ENCODE measurements at places on chromosomes 7 and 10.

DNA sequence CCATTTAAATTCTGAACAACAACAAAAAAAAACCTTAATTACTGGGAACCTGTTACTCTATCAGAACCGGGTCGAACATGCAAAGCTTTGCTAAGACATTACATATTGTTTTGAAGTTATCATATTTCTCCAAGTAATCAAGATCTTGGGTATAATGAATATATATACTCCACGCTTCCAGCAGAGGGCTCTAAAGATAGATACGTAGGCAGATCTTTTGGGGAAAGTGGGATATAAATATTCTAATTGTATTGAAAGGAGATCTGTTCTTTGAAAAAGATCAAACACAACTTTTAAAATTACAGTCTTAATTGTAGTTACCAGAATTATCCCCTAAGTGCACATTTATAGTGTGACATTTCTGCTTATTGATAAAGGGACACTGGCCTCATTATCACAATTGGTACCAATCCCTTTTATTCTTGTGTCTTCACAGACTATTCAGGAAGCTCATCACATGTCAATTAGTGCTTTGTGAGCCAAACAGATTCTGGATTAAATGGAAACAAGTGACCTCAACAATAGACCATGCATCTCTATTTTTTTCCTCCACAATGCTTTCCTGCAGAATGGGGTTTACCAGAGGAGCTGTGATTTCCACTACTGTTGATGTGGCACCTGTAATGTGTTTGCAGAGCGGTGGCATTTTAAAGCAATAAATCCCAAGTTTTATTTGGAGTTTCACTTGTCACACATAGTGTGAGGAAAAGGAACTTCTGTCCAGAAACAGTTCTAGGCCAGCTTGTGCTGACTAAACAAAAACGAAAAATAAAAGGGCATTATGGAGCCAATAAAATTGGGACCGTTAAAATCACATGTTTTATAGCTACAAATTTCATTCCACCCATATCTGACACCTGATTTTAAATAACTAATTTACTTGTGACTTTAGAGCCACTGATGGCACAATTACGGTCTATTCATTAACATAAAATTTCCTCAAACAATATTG, 122.4 kb downstream of the CTTNBP2 start:
- no peak for DNase-seq

DNA sequence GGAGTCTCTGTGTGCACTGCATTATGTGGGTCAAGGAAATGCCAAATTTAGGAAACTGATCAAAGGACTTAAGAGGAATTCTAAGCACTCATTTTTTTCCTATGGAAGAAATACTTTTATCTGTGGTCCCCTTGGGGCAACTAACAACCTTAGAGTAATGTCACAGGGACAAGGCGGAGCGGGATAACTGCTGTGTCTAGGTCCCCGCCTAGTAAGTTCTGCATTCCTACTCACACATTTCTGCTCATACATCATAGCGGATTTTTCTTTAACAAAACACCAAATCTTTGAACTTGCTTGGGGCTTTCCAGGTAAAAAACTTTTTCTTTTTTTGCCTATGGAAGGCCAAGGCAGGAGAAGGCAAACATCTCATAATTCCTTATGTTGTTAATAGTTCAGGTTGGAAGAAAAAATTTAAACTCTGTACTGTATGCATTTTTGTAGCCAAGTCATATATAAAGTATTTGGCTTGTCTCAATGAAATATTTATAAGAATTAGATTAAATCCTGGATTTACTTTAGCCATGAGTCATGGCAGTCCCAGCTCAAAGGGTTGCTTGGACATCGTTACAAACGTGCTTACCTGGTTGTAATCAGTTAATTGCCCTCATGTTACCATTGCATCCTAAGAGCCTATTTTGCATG, 285.0 kb downstream of the PHTF2 start:
- no peak for DNase-seq

- DNase-seq = no peak
These were observed 15.2 kb downstream of the CAPZA2 start for GRCh38 chr7:116877443-116878217.

DNA sequence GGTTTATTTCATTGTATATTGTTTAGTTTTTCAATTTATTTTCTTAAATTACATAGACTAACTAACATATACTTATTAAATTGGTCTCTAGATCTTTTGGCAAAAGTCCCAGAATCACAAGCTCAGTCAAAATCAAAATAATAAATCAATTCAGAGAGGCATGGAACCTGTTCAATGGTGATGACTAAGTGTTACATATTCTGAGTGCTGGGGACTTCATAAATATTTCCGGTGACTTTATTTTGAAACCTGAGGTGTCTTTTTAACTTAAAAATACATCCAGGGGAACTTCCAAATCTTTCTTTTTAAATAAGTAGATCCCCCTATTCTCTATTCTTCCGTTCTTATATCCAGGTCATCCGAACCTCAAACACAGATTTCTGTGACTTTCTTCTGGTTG, 89.6 kb upstream of the ZNF804B start:
- DNase-seq = no peak

- DNase-seq = no peak
These were observed 5.5 kb upstream of the LZTS2 start for GRCh38 chr10:100993986-100994708.

- no peak for DNase-seq
These were observed 157.0 kb upstream of the CACNA2D1 start for GRCh38 chr7:82600531-82600930.

DNA sequence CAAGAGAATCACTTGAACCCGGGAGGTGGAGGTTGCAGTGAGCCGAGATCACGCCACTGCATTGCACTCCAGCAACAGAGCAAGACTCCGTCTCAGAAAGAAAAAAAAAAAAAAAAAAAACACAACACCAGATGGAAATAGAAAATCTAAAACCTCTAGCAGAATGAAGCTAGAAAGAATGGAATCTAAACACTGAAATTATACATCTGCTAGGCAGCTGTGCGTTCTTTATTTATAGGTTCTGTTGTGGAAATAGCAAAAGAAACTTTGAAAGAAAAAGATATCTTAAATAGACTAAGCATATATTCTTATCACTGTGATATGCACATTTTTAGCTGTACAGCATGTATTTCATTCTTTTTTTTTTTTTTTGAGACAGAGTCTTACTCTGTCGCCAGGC, 17.1 kb downstream of the BMPR1A start:
- DNase-seq = no peak

DNA sequence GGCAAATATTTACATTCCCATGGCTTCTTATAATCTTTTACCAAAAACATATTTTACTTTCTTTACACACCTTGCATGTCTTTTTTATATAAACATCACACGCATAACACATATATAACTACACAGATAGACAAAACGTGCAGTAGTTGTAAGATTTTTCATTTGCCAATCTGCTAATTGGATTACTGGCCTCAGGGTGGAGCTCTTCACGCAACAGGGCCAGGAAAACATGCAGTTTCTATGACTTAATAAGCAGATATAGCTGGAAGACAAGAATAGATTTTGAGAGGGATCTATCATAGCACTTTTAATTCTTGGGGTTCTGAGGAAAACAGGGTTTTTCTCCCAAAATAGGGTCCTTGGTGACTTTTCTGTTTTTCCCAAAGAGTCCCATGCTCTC, 12.7 kb downstream of the ACADSB start:
- no peak for DNase-seq

- DNase-seq = no peak
These were observed 25.4 kb downstream of the AMZ1 start for GRCh38 chr7:2713370-2713769.

- peak; percentile 25 for DNase-seq
These were observed 1.7 kb downstream of the CCSER2 start for GRCh38 chr10:84329986-84330651.

DNA sequence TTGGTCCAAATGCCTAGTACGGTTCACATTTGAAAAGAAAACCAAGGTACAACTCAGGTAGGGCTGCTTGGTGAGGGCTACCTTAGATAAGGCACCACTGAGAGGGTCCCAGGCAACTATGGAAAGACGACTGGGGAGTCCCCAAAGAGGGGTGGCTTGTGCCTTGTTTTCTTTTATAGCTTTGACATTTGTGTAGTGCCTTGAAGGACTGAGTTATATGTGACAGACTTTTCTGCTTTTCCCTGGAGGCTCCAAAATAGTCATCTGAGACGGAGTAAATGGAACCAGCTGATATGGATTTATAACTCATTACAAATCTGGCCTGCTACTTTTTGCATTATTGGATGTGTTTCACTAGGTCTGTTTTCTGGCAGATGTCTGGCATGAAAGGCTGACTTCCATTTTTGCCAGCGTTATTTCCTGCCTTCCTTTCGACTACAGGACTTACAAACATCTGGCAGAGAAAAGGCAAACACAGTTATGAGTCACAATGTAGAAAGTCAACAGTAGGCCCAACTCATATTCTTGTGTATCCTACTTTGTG, 88.2 kb upstream of the IMMP2L start:
- no peak for DNase-seq

- DNase-seq = no peak
These were observed 270.1 kb upstream of the SHH start for GRCh38 chr7:156082048-156083040.

- no peak for DNase-seq
These were observed 38.6 kb upstream of the WASL start for GRCh38 chr7:123787220-123788007.

- no peak for DNase-seq
These were observed 35.7 kb downstream of the CBX3 start for GRCh38 chr7:26237035-26237807.

DNA sequence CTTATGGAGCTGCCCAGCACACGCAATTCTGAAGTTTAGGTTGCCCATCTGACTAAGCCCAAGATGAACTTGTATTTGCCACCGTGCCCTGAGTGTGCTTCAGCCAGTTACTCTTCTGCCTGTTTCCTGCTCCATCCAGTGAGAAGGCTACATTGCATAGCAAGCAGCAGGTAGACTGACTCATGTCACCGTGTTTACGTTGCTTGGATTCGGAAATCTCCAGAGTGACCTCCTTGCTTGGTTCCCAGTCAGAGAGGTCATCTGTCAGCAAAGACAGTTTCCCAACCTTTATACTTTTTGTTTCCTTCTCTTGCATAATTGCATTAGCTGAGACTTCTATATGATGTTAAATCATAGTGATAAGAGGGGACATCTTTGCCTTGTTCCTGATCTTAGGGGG, 30.9 kb downstream of the NACAD start:
- DNase-seq = no peak

DNA sequence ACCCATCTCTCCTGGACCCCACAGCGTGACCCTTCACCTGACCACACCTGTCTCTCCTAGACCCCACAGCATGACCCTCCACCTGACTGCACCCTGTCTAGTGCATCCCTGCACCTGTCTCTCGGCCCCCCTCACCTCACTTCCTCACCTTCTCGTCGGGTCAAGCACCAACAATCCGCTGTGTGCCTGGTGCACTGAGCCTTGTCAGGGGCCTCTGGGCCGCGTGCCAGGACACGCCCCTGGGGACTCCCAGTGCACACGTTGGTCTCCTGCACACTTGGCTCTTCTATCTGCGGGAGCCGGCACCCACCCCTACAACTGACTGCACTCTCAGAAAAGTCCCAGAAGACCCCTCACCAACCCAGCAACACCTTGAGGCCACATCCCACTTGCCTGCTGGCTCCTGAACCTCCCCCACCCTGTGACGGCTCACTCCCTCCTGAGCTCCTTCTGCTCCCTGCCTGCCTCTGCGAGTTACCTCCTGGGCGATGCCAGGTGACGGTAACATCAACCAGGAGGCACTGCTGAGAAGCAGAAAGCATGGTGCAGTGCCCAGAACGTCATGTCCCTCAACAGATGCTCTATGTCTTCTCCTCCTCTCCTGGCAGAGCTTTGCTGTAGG, 147.6 kb downstream of the DIP2C start:
- DNase-seq = no peak

- DNase-seq = no peak
These were observed 26.3 kb downstream of the COL17A1 start for GRCh38 chr10:104059364-104059763.
